ENCODE measurements at places on chromosomes 11 and 22. TPM values are rescaled to one million over a fixed set of nuclear protein-coding genes. Genes with fewer than 3 reads are reported as not detected.

DNA sequence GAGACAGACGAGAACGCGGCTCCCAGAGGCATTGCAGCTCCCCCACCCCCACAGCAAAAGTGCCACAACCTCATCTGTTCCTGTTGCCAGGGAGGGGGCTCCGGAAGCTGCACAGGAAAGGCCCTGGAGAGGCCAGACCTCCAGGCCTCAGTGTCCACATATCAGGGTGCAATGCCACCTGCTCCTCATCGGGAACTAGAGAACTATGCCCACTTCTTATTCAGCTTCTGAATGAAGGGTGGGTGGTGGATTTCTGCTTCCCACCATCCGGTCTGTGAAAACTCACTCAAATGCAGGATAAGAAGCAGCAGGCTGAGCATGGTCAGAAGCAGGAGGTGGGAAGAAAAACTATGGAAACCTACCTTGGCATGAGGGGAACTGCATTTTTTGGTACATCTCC, 105.9 kb downstream of the MED15 start:
- no peak for DNase-seq

Gene CPT1A
- 18.9 TPM for total RNA-seq

DNA sequence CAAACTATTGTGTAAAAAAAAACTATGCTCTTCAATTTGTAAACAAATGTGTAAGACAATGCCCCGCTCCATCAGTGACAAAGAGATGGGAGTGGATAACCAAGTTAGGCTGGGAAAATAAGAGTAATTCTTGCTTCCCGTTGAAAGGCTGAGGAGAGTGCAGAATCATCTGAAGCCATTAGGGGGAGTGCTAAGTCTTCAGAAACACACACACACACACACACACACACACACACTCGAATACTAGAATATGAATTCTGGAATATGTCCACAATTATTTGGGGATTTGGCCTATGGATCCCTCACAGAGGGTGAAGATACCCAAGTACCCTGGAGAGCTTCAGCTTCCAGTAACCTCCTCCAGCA, 27.8 kb upstream of the ROBO3 start:
- DNase-seq, result peak; percentile 89

Gene RHOG
- 5.6 TPM for total RNA-seq

- DNase-seq, result no peak
These were observed 90.7 kb downstream of the PPP6R3 start for GRCh38 chr11:68551223-68551622.

DNA sequence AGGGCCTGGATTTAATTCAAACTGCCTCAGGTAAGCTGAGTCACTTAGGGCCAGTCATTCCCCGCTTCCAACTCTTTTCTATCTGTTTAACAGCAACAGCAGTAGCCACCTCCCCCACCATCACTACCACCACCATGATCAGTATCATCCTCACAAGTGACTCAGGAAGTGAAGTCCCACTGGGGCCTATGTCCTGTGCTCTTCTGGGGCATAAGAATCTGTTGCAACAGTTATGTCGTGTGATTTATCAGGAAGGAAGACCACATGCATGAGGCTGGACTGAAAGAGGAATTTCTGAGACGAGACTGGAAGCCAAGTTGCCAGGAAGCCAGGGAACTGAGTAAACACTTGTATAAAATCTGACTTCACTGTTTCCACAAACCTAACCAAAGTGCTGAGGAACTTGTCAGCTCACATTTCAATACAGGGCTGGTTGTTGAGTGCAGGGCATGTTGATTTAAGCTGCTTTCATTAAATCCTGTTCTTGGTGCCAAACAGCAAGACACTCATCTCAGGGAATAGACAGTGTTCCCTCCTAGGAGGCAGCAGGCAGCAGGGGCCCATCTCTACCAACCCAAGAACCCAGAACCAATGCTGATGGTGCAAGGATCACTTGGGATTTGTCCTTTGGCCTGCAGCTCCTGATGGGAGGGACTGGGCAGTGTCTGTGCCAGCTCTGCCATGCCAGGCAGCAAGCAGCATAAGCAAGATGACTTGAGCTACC, 226.7 kb upstream of the NARS2 start:
- peak; percentile 94 for DNase-seq

DNA sequence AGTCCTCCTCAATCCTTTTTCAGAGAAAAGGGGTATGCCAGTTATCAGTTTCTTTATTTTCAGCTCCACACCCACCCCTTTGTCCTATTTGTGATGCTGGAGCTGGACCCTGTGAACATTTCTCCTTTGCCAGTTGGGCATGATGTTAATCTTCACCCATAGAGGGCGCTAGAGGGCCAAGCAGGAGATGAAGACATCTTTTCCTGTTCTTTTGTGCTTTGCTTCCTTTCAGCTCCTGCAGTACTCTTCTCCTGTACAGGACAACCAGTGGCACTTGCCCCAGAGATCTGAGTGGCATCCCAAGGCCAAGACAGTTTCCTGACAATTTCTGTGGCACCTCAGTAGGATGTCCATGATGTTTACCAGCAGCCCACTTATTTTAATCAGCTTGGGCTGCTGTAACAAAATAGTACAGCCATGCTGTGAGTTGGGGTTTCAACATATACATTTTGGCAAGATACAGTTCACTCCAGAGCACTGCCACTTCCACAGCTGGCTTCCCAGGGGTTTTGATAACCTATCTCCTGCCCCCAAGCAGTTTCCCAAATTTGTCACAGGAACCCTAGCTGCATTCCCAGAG, 4.6 kb downstream of the SAA2 start:
- DNase-seq, result peak; percentile 73

DNA sequence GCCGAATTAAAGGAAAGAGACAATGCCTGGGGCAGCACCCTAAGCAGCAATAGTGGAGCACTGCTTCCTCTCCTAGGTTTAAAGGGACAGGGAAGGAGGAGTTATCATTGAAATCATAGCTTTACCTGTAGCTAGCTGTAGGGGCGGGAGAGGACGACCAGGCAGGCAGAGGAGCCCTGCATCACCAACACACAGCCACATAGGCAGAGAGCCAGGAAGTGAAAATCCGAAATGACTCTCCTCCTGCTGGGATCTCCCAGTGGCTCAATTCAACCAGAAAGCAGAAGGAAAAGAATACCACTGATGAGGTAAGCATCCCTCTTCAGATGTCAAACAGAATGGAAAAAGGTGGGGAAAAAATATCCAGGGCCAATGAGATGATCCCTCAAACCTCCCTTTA, 20.4 kb downstream of the MRGPRX4 start:
- no peak for DNase-seq

Gene CBLIF
- not detected for total RNA-seq

GRCh38 chr11:60972182-60973030, 926 bp downstream of the CD6 start:
- DNase-seq, result no peak

- peak; percentile 83 for DNase-seq
These were observed 741.7 kb downstream of the NELL1 start for GRCh38 chr11:21411104-21411503.

DNA sequence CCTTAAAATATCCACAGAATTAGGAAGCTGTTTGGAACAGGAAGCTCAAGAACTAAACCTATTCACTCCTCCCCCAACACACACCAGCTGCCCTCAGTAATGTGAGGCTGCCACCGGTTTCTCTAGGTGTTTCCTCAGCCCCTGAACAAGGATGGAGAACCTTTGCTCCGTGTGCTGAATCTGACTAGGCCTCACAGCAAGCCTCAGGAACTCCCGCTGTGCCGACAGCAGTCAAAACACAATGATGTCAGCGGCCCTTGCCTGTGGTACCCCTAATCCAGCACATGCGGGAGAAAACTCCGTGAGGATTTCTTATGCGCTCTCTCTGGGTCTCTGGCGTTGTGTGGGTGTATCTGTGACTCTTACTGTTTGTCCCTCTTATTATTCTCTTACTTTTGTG, 153.3 kb downstream of the EFCAB6 start:
- no peak for DNase-seq

Gene MYO18B
- total RNA-seq, result not detected

Gene TREH
- total RNA-seq, result not detected

- no peak for DNase-seq
These were observed 11.0 kb downstream of the RHBDD3 start for GRCh38 chr22:29256606-29257325.

- DNase-seq, result no peak
These were observed 192.6 kb upstream of the E2F8 start for GRCh38 chr11:19433367-19433766.

GRCh38 chr11:2808850-2809846, 76.4 kb downstream of the CDKN1C start:
- no peak for DNase-seq

DNA sequence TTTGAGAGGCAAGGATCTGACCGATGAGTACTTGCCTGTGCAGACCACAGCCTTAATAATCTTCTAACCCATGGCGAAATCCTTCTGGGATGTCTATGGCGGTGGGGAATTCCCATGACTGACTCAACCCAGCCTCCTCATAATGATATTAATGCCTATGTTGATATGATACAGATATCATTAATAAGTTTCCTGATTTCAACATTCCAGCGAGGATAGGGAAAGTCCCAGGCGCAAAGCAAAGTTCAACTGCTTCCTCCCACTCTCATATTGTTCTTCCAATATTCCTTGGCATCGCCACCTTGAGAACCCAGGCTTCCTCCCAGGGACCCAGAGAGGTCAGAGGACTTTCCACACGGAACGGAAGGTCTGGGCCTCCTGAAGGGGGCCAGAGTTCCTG, 110.3 kb upstream of the TMEM45B start:
- no peak for DNase-seq

DNA sequence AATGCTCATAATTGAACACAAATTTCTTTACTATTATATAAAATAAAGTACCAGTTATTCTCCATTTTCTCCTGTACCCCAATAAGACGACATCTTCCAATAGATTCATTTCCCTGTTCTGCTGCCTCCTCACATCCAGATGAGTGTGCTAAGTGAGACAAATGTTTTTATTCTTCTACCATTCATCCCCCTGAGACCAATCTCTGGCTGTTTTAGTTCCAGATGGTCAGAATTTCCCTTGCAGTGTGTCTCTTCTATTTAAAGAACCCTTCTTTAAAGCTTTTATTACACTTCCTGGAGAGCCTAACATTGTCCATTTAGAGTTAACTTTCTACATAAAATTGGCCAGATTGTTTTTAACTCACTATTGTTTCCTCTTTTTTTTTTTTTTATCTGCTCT, 41.2 kb upstream of the GLYATL1 start:
- no peak for DNase-seq

DNA sequence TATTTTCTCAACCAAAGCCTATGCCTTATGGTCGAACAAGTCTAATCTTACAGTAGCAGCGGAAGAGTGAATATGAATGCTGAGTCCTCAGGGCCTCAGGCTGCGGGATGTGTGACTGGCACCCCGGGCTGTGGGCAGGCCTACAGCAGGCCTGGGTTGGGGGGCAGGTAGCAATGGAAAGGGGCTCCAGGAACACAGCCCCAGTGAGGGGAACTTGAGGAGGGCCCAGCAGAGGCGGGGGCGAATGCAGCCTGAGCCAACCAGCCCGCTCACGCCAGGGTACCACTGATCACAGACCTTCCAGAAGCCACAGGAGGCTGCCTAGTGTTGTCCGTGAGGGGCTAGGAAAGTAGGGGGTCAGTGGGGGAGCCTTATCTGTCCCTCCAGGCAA, 11.3 kb upstream of the CD5 start:
- DNase-seq, result no peak

DNA sequence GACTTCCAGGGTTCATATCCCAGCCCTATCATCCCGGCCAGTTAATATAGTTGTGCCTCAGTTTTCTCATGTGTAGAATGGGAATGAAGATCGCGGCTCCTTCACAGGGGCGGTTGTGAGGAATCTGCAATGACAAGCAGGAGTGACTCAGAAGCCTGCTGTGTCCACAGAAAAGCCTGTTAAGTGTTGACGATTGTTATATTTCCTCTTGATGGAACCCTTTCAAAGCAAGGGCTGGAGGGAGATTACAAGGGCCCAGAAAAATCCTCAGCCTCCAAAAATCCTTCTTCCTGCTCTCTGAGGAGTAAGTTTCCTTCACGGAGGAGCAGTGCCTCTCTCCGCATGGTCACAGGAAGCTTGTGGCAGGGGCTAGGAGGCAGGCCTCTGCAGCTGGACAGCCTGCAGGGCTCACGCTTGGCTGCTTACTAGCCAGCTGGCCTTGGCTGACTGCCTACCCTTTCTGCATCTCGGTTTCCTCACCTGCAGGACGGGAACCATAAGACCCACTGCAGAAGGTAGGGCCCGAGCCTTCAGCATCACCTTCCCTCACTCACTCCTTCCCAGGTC, 63.4 kb downstream of the CACNG2 start:
- DNase-seq, result no peak

GRCh38 chr11:20061776-20062175, 98.5 kb downstream of the DBX1 start:
- peak; percentile 58 for DNase-seq

Gene CARNS1
- total RNA-seq, result 0.20 TPM

Gene HIPK3
- 122 TPM for total RNA-seq

- no peak for DNase-seq
These were observed 39.4 kb upstream of the ANGPTL5 start for GRCh38 chr11:101955701-101956100.

- no peak for DNase-seq
These were observed 29.1 kb upstream of the NARS2 start for GRCh38 chr11:78603792-78604191.

Gene SLC1A2
- 0.10 TPM for total RNA-seq

- no peak for DNase-seq
These were observed 361.3 kb upstream of the MTNR1B start for GRCh38 chr11:92607969-92608722.

- DNase-seq, result no peak
These were observed 22.3 kb upstream of the ST3GAL4 start for GRCh38 chr11:126333142-126333541.

DNA sequence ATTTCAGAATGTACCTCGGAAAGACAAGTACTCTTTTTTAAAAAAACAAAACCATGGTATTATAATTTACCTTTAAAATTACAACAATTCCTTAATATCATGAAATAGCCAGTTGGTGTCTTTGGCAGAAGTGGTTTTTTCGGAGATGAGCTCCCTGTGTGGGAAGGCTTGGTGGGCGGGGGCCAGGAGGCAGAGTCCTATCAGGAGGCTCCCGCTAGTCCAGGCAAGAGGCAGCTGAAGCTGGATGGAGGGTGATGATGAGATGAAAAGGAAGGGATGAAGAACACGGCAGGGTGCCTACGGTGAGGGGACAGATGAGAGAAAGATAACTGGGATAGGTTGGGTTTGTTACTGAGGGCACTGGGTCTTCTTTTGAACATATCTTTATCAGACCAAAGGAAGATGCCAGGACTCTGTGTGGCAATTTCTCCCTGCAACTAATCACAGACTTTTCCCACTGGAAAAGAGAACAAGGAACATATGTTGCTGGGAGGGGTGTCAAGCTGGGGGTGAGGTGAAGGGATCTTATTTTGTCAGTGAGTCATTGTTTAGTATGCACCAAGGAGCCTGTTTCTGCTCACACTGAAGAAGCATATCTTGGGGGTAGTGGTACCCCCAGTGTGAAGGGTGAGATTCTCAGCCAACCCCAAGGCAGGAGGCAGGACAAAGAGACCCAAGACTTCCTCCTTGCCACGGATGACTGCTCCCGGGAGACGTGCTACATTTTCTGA, 91.5 kb upstream of the YWHAH start:
- no peak for DNase-seq
